Smooth muscle cell of bladder (primary cell): ENCODE measurements at places on chromosomes 6 and 20. TPM values are rescaled to one million over a fixed set of nuclear protein-coding genes. Genes with fewer than 3 reads are reported as not detected.

DXO gene
- 11.4 and 12.5 TPM in 2 replicates for total RNA-seq

FERMT1 gene
- total RNA-seq = 2.8 and 4.3 TPM in 2 replicates

ULBP3 gene
- 3.4 and 12.1 TPM in 2 replicates for total RNA-seq

SAMD3 gene
- total RNA-seq = 4.1 and 11.8 TPM in 2 replicates

SRMS gene
- not detected in 2 replicates for total RNA-seq

PHACTR1 gene
- under 0.01 and 0.09 TPM in 2 replicates for total RNA-seq

TBC1D7 gene
- 15.1 and 24.2 TPM in 2 replicates for total RNA-seq

SLC2A10 gene
- 62.2 and 112 TPM in 2 replicates for total RNA-seq

LCA5 gene
- total RNA-seq = 5.0 and 5.3 TPM in 2 replicates

SLC17A3 gene
- not detected in 2 replicates for total RNA-seq

DEFB124 gene
- total RNA-seq = not detected in 2 replicates

SLC4A11 gene
- 1.0 and 1.1 TPM in 2 replicates for total RNA-seq

MAN1A1 gene
- total RNA-seq = 142 and 176 TPM in 2 replicates

BMP2 gene
- 7.6 and 8.8 TPM in 2 replicates for total RNA-seq

CCN2 gene
- total RNA-seq = 25.3 and 33.3 TPM in 2 replicates
